ENCODE measurements at places on chromosomes 4 and X.

GRCh38 chr4:80036949-80037685, 35.9 kb downstream of the ANTXR2 start:
- no peak for DNase-seq

GRCh38 chrX:154484255-154485149, 1.9 kb downstream of the UBL4A start:
- DNase-seq: no peak

GRCh38 chr4:3337357-3337732, 44.5 kb downstream of the RGS12 start:
- no peak for DNase-seq

DNA sequence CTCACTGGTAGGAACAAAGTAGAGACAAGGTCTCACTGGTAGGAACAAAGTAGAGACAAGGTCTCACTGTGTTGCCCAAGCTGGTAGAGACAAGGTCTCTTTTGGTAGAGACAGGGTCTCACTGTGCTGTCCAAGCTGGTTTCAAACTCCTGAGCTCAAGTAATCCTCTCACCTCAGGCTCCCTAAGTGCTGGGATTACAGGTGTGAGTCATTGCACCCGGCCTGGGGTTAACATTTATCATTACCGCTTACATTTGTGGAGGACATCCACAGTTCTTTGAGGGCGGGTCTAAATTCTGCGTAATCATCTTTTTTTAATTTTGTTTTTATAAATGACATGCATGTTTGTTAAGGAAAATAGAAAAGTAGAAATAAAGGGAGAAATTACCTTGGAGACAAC, 12.0 kb downstream of the RAB33B start:
- DNase-seq: no peak

- DNase-seq: no peak
Measured at GRCh38 chrX:50889582-50889981, 21.0 kb upstream of the BMP15 start.

Measured in left ventricle myocardium inferior (tissue), 1 donor.